Germinal center (tissue), 1 donor: ENCODE measurements at places on chromosomes 1 and 21.

DNA sequence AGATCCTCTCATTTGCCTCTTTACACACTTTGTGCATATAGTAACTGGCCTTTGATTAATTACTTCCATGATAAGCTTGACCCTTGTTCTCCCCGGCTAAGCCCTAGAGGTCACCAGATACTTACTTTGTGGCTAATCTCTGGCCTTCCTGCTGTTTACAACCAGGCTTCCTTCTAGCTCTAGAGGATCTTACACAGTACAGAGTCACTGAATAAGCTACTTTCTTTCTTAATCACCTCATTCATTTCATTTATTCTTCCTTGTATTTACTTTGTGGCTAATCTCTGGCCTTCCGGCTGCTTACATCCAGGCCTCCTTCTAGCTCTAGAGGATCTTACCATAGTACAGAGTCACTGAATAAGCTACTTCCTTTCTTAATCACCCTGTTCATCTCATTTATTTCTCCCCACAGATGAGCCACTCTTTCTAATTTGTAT is 144.3 kb upstream of the C1orf21 start:
- DNase-seq: no peak

DNA sequence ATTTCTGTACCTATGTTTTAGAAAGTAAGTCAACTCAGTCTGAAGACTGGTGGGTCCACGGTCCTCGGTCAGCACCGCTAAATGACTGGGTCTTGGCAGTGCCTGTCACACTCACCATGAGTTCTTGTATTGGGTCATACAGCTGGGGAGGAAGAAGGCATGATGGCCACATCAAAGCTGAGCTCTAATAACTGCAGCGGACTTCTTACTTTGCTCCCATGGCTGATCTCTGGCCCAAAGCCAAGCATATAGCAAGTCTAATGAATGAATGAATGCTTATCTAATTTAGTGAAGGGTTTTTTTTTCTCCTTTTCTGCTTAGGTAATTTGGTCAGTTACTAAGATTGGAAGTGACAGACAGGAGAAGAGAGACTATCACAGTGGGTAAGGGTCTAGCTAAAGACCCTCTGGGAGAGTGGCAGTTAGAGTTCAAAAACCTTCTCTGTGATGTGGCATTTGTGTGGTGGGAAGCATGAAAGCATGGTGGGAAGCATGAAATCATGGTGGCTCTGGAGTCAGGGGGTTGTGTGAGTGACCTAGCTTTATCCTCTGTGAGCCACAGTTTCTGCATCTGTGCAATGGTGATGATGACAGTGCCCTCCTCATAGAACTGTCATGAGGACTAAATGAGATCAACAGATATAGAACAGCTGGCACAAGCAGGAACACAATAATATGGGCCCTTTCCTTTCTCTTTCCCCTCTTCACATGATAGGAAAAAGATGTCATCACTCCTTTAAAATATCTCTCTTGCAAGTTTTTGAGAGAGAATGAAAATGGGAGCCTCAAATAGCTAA is 78.9 kb upstream of the JAK1 start:
- DNase-seq: no peak

DNA sequence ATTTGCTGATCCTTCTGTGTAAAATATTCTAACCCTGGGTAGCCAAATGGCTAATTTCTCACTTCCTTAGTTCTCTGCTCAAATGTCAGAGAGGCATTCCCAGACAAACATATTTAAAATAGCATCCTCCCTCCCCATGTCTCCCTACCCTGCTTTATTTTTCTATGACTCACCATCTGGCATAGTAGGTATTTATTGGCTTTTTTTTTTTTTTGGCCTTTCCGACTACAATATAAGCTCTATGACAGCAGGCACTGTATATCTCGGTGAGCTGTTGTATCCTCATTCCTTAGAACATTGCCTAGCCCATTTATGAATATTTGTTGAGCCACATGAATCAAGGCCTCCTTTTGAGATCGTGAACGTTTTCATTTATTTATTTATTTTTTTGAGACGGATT is 1.5 kb upstream of the NEK7 start:
- DNase-seq: no peak

DNA sequence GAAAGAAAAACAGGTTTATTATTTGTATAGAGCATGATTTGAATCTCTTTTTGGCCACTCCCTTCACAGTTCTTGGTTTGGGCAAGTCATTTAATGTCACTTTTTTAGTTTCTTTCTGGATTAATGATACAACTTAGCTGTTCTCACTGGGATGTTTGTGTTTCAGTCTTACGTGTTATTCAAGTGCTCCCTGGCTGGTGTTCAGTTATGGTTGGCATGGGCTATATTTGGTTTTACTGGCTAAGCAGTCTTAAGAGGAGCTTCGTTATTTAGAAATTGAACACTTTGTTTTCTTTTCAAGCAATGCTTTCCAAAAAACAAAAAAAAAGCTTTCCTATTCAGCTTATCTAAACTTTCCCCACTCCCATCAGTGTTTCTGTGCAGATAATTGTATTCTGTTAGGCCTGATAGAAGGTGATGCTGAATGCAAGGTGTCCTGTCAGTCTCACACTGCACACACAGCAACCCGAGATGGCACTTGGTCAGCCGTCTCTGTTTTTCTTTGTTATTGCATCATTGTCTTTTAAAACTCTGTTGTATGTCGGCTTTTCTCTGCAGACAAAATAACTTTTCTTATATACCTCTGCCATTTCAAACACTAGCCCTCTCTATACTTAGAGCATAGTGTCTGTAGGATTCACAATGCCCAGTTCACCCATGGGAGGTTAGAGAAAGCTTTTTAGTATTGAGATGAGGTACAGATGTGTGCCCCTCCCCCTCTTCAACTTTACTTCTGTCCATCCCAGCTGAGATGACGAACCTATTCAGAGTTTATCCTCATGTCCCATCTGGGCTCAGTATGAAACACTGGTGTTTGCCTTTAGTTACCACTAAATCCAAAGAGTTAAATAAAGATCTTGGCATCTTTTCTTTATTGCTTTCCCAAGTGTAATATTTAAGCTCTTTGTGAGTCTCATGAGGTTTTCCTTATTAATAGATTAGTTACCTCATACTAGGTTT is 80.2 kb downstream of the VPS13D start:
- no peak for DNase-seq

- DNase-seq: no peak
Observed at GRCh38 chr1:36094621-36095061, 5.9 kb downstream of the ADPRS start.

DNA sequence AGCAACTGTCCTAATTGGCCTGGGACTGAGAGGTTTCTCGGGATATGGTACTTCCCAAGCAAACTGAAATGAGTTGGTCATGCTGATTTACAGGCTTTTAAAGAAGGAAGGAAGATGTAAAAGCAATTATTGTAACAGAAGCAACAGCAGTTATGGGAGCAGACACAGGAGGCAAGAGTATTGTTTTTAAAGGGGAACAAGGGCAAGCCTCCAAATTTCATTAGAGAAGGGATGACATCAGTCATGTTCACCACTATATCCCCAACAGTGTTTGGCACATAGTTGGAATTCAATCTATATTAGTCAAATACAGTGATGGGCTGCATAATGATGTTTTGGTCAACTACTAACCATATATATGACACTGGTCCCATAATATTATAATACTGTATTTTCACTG is 46.0 kb upstream of the JUN start:
- no peak for DNase-seq

GRCh38 chr1:193216920-193217319 is 30.5 kb upstream of the B3GALT2 start:
- DNase-seq: no peak
